ENCODE measurements at places on chromosomes 5 and 9. TPM values are rescaled to one million over a fixed set of nuclear protein-coding genes. Genes with fewer than 3 reads are reported as not detected.
A peak's percentile ranks its signal among the peaks of the same experiment; 100 is the strongest.

DNA sequence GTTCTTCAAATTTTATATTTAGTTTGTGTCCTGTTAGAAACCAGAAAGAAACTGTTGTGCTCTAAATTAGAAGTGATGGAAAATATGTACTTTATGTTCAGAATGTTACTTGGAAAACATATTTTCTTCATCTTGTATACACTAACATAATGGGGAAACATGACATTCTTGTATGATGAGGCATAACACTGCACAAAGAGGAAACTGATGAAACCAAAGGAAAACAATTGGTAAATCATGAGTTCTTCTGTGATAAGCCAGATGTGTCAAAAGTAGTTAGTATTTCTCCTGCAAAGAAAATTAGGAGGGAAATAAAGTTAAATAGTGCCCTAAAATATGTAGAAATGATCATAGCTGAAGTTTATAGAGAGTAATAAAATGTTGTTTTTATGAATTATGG, 111.1 kb upstream of the FBN2 start:
- no peak for DNase-seq

Gene PRUNE2
- total RNA-seq, result 0.57 TPM

Gene SLC46A2
- total RNA-seq, result not detected

Gene NME5
- total RNA-seq, result not detected

Gene TTC16
- 8.1 TPM for total RNA-seq

Gene SPATA31A3
- total RNA-seq, result not detected

DNA sequence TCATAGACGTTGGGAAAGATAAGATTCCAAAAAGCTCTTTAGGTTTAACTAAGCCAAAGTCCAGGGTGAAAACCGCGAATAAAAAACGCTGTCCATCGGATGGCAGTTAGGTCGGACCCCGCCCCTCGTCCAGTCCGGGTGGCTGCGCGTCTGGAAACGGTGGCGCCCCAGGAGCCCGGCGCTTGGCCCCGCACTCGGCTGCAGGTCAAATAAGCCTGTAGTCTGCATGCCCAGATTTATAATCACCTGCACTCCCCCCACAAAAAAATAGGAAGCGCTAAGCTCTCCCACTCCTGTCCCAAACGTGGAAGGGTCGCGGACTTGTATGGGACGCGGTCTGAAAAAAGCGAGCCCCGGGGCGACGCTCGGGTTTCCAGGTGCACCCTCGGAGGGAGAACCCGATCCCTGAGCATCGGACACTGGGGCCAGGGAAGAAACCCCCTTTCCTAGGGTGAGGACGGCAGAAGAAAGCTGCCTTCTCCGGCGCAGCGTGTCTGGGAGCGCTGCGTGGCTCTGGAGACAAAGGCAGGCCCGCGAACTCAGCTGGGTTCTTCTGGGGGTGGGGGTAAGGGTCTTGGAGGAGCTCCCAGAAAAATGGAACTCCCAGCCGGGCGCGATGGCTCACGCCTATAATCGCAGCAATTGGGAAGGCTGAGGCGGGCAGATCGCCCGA, 923 bp upstream of the ZBTB5 start:
- peak; percentile 61 for DNase-seq

GRCh38 chr9:122812736-122813135, 12.8 kb downstream of the OR1K1 start:
- DNase-seq, result no peak

DNA sequence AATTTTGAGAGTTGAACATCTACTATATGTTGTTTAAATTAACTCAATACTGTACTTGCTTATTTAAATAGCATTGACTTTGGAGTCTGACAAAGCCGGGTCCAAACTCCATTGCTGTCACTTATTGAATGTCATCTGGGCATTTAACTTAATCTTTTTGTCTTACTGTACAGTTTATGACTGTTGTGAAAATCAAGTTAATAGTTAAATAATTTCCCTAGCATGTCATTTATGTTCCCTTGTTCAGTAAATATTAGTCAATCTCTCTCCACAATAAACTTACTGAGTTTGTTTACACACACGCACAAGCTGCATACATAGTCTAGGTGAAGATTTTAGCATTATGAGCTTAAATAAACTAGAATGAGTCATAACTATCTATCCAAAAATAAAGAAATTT, 6.3 kb upstream of the UGCG start:
- no peak for DNase-seq

GRCh38 chr5:1805736-1806135, 4.5 kb downstream of the NDUFS6 start:
- DNase-seq, result peak; percentile 37

- no peak for DNase-seq
Observed at GRCh38 chr5:150637245-150638052, 3.0 kb upstream of the SYNPO start.

Gene PFN3
- not detected for total RNA-seq

DNA sequence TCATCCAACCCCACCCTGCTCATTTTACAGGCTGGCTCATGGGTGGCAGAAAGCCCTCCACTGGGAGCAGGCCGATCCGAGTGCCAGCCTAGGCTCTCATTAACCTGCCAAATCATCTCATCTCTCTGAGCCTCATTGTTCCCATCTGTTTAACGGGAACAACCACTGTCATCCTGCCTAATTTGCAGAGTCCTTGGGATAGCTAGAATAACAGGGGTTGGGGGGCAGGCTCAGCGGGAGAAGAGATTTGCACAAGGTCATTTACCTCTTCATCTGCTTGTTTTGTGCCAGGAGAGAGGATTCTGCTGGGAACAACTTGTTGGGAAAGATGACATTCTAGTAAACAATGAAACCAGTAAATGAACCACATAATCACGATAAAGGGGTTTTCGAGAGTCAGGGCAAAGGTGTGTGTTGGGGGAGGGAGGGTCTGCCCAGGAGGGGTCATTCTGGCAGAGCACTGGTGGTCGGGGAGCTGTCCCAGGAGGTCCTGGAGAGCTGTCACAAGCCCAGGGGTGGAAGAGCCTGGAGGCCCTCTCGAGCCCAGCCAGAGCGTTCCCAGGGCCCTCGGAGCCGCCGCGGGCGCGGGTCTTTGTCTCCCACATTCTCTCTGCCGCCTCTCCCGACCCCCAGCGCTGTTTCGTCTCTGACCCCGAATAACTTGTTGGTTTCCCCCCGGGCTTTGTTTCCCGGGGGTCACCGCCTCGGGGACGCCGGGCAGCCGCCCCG, 22.8 kb upstream of the NDST1 start:
- no peak for DNase-seq

DNA sequence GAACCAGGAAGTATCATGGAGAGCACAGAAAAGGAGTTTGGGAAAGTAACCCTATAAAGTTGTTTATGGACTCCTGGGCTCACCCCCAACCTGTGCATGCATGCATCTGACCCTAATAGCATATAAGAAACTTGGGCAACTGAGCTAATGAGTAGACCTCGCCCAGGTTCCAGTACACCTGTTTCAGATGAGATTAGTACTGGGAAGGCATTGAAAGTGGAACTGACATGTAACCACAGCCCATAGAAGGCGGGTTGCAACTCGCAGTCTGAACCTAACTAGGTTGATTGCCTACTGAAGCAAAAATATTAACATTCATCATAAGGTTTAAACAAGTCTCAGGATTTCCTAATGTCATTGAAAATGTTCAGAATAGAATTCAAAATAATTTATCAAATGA, 87.0 kb downstream of the WNK2 start:
- no peak for DNase-seq

GRCh38 chr5:125057912-125058826, 311.7 kb upstream of the ZNF608 start:
- DNase-seq, result no peak

DNA sequence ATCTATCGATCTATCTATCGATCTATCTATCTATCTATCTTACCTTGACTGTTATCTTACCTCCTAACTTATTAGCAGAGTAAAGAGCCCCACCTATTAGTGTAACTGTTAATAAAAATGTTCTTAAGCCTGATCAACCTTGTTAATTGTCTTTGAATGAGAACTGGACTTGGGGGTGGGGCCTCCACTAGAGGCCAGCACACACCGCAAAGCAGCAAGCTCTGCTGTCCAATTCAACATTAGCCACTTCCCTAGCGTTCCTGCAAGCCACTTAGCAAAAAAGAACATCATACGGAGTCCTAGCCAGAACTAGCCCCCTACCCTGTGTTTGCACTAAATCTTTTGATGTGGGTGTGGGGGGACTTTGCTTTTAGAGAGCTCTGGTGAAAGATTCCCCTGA, 515.8 kb downstream of the KDM4C start:
- no peak for DNase-seq

DNA sequence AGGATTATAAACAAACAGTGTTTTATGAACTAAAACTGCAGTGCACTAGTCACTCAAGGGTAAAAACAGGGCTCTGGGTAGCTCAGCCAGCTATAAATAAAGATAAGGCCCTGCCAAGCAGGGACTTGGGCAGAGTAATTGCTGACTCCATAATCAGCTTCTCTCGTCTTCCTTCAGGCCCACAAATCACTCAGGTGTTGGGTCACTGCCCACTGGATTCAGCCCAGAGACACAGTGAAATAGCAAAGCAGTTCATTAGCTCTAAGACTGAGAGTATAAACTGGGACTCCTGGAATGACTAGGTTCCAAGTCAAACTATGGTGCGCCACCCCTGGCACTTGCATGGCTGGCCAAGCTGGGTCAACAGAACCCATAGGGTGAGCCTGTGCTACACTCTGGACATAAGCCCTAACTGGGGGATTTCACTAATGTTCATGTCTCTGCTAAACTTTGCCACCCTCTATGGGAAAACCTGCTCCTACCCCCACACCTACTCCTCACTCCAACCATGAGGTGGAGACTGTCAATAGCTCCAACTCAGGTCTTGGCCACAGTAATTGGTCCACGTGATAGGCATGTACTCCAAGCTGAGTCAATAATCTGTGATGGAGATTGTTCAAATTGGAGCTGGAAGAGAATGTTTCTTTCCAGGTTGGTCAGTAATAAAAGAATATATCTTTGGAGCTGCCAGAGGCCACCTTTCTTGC, 158.5 kb downstream of the SLIT3 start:
- DNase-seq, result no peak

Gene PCDHGA1
- total RNA-seq, result 0.07 TPM

DNA sequence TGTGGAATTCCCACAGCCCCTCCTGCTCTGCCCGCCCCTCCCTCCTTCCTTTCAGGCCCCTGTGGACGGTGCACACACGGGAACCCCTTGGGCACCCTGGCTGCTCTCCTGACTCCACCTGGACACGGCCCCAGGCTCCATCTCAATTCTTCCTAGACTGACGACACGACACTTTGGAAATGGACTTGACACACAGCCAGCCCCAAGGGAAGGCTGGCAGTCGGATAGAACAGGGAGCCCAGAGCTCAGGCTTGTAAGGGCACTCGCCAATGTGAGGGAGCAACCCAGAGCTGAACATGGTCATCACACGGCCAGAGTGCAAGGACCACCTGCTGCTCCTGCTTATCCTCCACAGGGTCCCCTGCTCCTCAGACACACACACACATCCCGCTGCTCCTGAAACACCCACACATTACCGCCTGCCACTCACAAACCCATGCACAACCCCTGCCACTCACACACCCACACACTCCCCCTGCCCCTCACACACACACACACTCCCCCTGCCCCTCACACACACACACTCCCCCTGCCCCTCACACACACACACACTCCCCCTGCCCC, 8.9 kb downstream of the SLC9A3 start:
- DNase-seq, result no peak

Gene OLFML2A
- not detected for total RNA-seq

GRCh38 chr9:102047549-102047948, 309.1 kb upstream of the GRIN3A start:
- DNase-seq, result no peak

Gene DNAH5
- total RNA-seq, result not detected

DNA sequence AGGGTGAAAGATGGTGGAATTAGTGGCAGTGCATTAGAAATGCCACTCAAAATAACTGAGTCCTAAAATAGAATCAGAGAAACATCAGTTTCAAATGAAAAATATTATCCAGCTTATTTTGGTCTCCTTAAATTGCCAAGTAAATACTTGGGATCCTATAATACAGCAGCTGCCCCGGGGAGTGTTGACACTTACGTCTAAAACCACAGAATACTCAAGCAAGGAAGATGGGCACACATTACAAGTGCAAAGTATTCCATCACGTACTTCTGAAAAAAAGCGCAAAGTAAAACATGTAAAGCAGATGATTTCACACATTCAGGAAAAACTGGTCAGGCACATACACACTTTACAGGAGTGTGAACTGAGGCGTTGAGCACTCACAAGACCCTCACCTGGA, 2.4 kb upstream of the ARHGEF37 start:
- no peak for DNase-seq

DNA sequence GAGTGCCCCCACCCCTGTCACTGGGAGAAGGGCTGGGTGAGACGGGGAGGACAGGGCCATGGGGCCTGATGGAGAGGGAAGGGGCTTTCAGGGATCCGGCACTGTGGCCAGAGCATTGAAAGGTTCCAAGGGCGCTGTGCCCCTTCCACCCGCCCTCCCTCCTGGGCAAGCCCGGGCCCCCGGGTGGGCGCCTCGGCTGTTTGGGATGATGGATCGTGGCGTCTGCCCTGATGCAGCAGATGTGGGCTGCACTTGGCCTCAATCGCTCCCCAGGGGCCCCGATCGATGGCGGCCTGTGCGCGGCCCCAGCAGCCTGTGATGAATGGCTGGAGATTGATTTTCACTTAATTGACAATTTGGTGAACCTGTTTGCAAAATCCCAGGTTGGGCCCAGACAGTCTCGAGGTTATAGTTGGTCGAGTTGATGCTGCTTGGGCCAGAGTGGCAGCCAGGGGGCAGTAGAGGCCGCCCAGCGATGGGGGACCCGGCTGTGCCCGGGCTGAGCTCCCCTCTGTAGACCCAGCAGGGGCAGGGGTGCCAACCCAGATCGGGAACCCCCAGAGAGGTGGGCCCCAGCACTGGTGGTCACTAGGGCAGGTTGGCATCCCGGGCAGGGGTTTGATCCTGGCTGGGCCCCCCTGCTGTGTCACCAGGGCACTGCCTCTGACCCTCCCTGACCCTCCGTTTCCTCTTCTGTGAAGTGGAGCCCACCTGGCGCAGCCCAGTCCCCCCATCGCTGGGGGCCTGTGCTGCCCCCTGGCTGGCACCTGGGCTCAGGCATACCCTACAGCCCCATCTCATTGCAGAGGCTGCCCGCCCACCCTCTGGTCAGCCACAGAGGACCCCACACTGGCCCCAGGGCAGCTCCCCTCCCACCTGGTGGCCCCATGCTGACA, 34.7 kb downstream of the LHX3 start:
- no peak for DNase-seq

Gene F2R
- 23.7 TPM for total RNA-seq

- no peak for DNase-seq
Observed at GRCh38 chr9:123745451-123745850, 184.5 kb downstream of the DENND1A start.

GRCh38 chr5:77696120-77696519, 57.6 kb upstream of the OTP start:
- no peak for DNase-seq

GRCh38 chr5:180233729-180234128, 24.7 kb upstream of the RASGEF1C start:
- no peak for DNase-seq

Gene MACIR
- total RNA-seq, result 5.9 TPM

DNA sequence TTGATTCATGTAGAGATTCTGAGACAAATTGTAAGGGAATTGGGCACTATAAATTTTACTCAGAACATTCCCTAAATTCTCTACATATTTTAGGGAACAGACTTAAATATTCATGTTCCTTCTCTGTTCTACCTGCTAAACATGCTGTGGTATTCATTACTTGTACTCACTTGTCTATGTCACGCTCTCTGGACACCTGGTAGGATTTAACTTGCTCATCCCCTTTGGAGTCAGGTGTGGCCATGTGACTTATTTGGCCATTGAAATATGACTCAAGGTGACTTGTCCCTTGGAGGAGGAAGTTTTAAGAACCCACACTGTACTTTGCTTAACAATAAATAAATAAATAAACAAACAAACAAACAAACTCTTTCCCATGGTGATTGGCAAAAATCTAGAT, 2258.8 kb upstream of the WWC1 start:
- DNase-seq, result no peak

Gene CCNJL
- 5.6 TPM for total RNA-seq

GRCh38 chr5:87944553-87945285, 323.9 kb downstream of the TMEM161B start:
- no peak for DNase-seq
